ENCODE measurements at places on chromosomes 12 and 14.

- no peak for DNase-seq
These were observed 477.5 kb upstream of the CCDC196 start for GRCh38 chr14:66008631-66009030.

DNA sequence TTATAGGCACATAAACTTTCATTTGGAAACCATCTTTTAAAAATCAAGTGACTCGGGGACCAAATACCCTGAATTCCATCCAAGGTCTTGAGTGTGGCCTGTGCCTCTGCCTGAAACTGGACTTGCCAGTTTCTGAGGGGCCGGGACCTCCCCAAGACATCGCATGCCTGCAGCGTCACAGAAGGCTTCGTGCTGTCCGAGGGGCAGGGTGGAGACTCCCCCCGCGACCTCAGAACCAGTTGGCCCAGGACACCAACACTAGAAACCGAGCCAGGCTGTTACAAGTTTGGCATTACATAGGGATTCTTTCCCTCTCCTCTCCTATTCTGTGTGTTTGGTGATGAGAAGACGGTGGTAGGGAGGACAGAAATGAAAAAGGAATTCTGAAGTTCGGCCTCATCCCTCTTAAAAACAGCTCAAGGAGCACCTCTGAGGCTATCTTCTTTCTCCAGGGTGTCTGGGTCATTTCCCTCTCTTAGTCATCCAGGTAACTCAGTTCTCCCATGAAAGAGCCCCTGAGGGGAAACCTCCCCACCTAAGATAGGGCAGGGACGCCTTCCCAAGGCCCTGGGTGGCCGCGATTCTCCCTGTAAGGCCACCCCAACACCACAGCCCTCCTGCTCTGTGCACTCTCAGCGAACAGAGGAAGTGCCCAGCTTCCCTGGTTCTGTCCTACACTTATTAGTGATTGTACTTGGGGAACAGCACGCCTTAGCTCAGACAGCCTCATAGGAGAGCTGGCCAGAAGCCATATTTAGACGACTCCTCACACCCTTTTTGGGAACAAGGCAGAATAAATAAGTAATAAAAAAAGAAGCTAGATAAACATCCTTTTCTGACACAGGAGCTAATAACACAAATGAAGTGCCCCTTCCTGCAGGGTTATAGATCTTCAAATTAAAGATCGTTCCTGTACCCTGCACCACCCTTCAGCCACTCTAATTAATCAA lies 93.8 kb downstream of the BCL11B start:
- DNase-seq: no peak

GRCh38 chr14:77148510-77149231 lies 7.1 kb upstream of the ZDHHC22 start:
- DNase-seq: no peak

DNA sequence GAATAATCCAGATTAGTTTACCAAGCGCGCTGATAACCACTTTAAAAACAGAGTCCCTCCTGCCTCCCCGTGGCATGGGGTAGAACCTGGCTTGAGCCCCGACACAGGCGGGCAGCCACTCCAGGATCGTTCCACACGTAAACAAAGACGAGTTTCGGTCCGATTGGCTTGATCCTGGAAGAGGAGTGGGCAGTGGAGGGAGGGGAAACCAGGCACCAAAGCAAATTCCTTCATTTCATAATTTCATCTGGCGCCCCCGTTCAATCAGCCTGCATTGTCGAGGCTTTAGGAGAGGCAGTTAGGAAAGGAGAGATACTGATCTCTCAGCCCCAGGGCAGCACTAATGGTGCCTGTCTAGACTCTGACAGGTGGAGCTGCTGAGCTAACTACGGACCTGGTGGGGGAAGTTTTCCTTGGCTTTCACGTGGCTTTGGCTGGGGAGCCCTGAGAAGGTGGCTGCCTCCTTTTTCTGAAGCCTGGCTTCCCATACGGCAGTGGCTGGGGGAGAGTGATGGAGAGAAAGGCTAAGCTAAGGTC lies 751 bp upstream of the GPRC5A start:
- DNase-seq: no peak

- no peak for DNase-seq
These were observed 17.0 kb downstream of the EEA1 start for GRCh38 chr12:92912052-92912451.

GRCh38 chr14:30655124-30655523 lies 33.0 kb downstream of the SCFD1 start:
- no peak for DNase-seq

DNA sequence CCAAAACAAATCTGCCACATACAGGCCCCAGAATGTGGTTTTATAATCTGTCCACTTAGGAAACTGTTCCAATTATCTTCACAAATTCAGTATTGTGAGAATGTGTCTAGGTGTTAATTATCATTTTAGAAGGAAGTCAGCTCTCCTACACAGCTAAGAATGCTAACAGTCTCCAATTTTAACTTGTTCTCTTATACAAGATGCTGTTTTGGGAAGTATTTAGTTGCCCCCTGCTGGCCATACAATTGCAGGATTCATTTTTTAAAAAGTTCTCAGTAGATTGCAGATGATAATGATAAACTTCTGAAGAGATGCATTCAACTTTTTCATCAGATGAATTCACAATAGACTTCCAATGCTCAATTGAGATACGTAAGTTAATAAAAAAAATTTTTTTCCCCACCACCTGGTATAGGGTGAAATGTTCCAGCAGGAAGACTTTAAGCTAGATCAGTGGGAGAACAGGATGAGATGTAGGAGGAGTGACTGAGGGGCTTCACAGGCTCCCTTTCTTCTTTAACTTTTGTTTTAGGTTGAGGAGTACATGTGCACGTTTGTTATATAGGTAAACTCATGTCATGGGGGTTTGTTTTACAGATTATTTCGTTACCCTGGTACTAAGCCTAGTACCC lies 27.3 kb upstream of the OSBPL8 start:
- DNase-seq: no peak

All from activated CD4-positive, CD25-positive, alpha-beta regulatory T cell treated with anti-CD3 and anti-CD28 coated beads, Interleukin-2, amount 50 U/mL, for 16 hours (primary cell).